ENCODE measurements at places on chromosomes 7 and 10.

DNA sequence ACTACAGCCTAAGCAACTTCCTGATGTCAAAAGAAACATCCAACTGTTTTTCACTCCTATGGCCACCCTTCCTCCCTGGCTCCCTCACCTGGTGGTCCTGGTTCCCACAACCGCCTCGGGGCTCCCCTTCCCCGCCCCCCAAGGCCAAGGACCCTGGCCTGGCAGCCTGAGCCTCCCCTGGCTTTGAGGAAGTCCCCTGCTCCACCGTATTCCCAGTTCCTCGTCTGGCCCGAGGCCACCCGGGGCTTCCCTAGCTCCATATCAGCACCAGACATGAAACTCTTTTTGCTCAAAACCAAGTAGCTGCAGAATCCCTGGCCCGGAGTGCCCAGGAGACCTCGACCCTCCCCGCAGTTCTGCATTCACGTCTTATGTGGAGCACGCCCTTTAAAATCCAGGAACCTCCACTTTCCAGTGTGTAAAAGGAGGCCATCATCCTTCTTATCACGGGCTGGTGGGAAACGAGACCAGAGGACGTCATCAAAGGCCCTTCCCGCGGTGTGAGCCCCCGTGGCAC lies 82.9 kb downstream of the PRKAG2 start:
- DNase-seq, result no peak

DNA sequence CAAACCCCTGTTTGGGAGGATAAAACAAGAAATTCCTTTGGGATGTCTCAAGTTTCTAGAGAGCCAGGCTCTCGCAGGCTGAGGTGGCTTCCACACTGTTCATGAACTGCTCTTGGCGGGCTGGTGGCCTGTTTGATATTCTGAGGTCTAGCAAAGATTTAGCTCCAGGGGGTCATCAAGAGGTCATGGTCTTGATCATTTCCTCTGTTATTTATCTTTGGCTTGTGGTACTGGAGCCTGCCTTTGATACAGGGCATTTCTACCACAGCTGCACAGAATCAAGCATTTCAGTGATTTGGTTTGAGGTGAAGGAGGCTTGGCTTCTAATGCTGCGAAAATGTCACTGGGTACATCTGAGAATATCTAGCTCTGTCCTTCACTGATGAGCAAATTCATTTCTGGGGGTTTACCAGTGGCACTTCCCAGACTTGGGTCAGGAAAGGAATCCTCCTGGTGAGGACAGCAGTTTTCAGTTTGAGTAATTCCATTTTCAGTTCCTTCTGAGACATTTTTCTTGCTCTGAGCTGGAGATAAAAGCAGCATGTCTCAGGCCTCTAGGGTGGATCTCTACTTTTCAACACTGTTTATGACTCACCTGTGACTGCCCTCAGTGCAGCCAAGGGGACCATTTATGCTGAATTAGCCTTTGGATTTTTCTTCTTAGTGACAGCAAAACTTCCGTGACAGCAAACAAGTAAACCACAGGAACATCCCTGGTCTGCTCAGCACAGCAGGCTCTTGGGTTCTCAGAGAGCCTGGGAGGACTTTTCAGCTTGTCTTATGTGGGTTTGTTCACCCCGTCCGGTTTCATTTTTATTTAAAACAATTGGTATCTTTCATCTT lies 312.0 kb downstream of the RNLS start:
- peak; percentile 15 for DNase-seq

DNA sequence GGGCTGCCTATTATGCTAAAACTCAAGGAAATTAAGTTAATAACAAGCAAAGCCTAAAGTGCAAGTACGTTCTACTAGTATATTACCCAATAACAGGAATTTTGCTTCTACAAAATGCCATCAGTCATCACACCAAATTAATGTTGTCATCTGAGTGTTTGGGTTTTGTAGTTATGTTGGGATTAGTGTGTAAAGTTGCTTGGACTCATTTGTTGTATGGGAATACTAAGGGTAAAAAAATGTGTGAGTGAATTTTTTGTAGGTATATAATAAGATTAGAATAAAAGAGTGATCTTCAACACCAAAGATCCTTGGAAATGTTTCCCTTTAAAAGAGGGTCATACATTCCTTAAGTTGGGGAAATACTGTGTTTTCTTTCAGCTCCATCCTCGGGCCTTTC lies 38.6 kb downstream of the NRP1 start:
- no peak for DNase-seq

DNA sequence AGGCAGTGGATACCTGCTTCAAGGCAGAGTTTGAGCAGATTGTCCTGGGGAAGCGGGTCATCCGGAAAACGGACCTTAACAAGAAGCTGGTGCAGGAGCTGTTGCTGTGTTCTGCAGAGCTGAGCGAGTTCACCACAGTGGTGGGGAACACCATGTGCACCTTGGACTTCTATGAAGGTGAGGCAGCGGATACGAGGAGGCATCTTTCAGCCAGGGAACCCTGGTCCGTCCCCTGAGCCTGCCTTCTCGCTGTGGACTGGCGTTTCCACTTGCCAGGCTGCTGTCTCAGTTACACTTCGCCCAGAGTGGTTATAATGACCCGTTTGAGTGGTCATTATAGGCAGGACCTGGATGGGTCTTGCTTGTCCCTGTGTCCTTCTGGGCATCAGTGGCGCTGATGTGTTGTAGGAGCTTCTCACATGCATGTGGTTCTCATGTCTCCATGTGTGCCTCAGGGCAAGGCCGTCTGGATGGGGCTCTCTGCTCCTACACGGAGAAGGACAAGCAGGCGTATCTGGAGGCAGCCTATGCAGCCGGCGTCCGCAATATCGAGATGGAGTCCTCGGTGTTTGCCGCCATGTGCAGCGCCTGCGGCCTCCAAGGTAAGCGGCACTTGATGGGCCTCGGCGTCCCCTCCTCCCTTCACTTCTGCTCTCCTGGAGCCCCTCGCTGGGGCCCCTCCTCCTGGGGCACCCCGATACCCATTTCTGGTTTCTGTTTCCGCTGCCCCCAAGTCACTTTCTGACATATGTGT lies 18.0 kb downstream of the UPP1 start:
- no peak for DNase-seq

GRCh38 chr7:147483634-147484292 lies 1106.8 kb upstream of the C7orf33 start:
- no peak for DNase-seq

DNA sequence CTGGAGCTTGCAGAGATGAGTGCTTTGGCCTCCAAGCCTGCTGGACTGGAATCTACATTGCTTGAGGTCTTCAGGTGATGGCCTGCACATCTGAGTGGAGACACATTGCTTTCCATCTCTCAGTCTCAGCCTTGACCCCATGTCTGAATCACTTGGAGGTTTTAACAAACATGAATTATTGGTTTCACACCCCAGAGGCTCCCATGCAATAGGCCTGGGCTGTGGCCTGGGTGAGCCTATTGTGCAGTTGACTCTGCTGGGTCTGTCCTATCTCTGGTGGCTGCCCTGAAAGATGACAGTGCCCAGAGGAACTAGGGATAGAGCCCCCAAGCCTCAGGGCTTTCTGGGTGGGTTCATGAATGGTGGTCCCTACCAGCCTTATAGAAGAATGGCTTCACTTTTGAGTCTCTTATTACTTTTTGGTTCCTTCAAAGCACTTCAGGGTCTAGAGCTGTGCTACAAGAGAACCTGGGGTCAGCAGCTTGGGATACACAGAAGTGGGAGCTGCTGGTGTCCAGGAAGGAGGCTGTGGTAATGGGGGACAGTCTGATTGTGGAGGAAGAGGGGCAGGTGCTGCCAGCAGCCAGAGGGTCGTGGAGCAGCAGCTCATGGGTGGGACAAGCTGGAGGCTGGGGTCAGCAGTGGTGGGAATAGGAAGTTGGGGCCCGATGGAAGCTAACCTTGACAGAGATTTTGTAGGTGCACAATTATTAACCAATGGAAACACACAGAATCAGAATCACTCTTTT lies 5.5 kb downstream of the RAMP3 start:
- no peak for DNase-seq

GRCh38 chr10:119267384-119267783 lies 60.0 kb downstream of the GRK5 start:
- DNase-seq, result no peak
